Stimulated activated CD4-positive, alpha-beta T cell treated with anti-CD3 and anti-CD28 coated beads, Interleukin-12 subunit alpha, Interleukin-12 subunit beta, amount 100 ng/mL, for 4 hours (primary cell): ENCODE measurements at places on chromosomes 12 and 14.

DNA sequence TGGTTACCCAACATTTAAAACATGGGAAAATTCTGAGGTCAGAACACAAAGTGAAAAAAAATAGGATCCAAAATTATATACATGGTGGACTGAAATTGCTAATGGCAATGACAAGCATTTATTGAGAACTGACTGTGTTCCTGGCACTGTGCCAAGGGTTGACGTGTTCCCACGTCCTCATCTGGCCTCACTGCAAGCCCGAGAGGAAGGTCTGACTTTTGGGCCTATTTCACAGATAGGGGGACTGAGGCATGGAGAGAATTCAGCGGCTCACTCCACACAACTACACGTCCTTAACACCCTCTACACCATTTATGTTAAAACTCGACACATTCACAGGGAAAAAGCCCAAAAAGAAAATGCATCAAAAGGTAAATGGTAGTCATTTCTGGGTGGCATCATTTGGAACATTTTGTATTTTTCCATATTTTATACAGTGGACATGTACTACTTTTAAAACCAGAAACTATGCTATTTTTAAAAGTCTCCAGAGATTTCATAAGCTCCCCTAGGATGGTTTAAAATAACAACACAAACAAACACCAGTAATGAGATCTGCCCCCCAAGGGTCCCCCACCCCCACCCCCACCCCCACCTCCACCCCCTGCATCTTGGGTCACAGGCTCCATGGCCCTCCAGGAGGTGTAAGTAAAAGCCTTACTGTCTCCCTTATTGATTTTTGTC is 27.7 kb downstream of the CLMN start:
- no peak for DNase-seq

DNA sequence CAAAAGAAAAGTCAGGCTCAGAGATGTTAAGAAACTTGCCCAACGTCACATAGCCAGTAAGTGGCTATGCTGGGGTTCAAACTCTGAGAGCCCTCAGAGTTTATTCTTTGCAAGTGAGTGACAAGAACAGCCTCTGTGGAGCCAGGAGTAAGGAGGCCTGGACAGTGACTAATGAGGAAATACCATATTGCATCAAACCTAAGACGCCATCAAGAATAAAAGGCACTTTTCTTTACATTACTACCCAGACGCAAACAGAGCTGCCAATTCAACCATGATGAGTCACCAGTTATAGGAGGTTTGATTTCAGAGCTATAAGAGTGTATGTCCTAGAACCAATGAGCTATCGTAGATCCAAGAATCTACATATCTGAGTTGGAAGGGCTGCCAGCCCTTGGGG is 9.4 kb downstream of the TNFRSF1A start:
- DNase-seq, result no peak

DNA sequence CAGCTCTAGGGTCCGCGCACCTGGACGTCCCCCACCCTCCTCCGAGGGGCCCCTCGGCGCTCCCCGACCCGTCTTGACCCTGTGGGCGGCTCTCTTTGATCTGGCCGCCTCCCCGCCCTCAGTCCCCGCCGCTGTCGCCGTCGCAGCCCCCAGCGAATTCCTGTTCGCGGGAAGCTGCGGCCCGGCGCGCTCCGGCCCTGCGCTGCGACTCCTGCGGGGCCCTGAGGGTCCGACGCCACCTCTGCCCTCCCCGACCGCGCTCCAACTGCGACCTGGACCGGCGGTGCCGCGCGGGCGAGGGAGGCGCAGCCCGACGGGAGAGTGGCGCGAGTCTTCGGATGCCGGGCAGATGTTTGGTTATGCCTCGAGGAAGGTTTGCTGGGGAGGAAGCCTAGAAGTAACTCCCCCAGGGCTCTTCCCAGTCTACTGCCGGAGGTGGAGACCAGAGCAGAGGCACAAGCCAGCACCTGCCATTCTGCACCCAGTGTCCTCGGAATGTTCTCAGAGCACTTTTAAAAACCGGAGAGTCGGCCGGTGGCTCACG is 440 bp upstream of the ISM2 start:
- DNase-seq, result no peak

DNA sequence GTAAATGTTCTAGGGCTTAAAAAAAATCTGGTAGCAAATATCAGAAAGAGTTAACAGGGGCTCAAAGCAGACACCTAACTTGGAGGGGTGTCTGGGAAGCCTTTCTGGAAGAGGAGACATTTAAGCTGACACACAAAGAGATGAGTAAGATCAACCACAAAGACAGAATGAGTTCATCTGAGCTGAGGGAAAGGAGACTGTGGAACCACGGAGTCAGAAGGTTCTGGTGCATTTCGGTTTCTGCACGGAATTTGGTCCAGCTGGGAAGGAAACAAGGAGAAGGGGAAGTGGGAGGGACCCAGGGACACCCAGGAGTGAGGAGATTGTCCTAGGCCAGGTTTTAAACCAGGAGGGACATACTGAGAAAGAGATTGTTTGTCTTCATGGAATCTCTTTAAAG is 161.1 kb downstream of the PHETA1 start:
- no peak for DNase-seq
